ENCODE measurements at places on chromosomes 16 and 17. TPM values are rescaled to one million over a fixed set of nuclear protein-coding genes. Genes with fewer than 3 reads are reported as not detected.

FAM20A gene
- 28.8 TPM for total RNA-seq

IQCK gene
- 25.9 TPM for total RNA-seq

ZP2 gene
- not detected for total RNA-seq

ABCA6 gene
- 122 TPM for total RNA-seq

ABCC6 gene
- total RNA-seq: 3.8 TPM

TBC1D28 gene
- total RNA-seq: not detected

CYBA gene
- total RNA-seq: 138 TPM

GPR139 gene
- total RNA-seq: not detected

LITAFD gene
- not detected for total RNA-seq

HP gene
- total RNA-seq: 543 TPM

TPPP3 gene
- 6.9 TPM for total RNA-seq

TSR3 gene
- total RNA-seq: 72.3 TPM

NOS2 gene
- total RNA-seq: 0.29 TPM

RNF227 gene
- total RNA-seq: 19.5 TPM

NPW gene
- not detected for total RNA-seq

SOX9 gene
- total RNA-seq: 3.0 TPM

CCL14 gene
- total RNA-seq: 12.4 TPM

VAT1L gene
- not detected for total RNA-seq

LHX1 gene
- total RNA-seq: not detected

PRAC2 gene
- not detected for total RNA-seq

MT1G gene
- total RNA-seq: 224 TPM

TBC1D3L gene
- 9.8 TPM for total RNA-seq

DBNDD1 gene
- total RNA-seq: 7.9 TPM

ACE gene
- 13.9 TPM for total RNA-seq

CDH1 gene
- 0.16 TPM for total RNA-seq

TSPAN10 gene
- total RNA-seq: 2.6 TPM

JUP gene
- total RNA-seq: 107 TPM

MAP2K6 gene
- total RNA-seq: 16.7 TPM

CDRT15 gene
- not detected for total RNA-seq

NOTUM gene
- not detected for total RNA-seq

SLFN5 gene
- 29.8 TPM for total RNA-seq

FSCN2 gene
- 1.6 TPM for total RNA-seq

SPATA32 gene
- not detected for total RNA-seq

KRTAP17-1 gene
- not detected for total RNA-seq

C16orf74 gene
- 0.80 TPM for total RNA-seq

UNK gene
- total RNA-seq: 18.7 TPM

CISD3 gene
- 8.9 TPM for total RNA-seq

USH1G gene
- total RNA-seq: not detected

ATP2A3 gene
- 15.1 TPM for total RNA-seq

TGFB1I1 gene
- total RNA-seq: 17.4 TPM

PPL gene
- 97.5 TPM for total RNA-seq

CES3 gene
- 2.1 TPM for total RNA-seq

C17orf67 gene
- 2.0 TPM for total RNA-seq

GAS2L2 gene
- total RNA-seq: 0.33 TPM

CD79B gene
- total RNA-seq: 3.4 TPM

TRIM47 gene
- 15.4 TPM for total RNA-seq

NUP88 gene
- 102 TPM for total RNA-seq

ADAMTS18 gene
- total RNA-seq: 20.6 TPM

SCNN1G gene
- total RNA-seq: not detected

ALOXE3 gene
- not detected for total RNA-seq

MT4 gene
- total RNA-seq: not detected

TBC1D3G gene
- total RNA-seq: 2.1 TPM
